Immature natural killer cell (primary cell): ENCODE measurements at places on chromosomes 2 and 18. TPM values are rescaled to one million over a fixed set of nuclear protein-coding genes. Genes with fewer than 3 reads are reported as not detected.
A peak's percentile ranks its signal among the peaks of the same experiment; 100 is the strongest.

GRCh38 chr2:177165721-177166711, 46.6 kb upstream of the HNRNPA3 start:
- H3K4me1 ChIP-seq, result no peaks in the 10 kb centered on the region
- no peaks in the 10 kb centered on the region for H3K36me3 ChIP-seq
- no peaks in the 10 kb centered on the region for H3K27me3 ChIP-seq
- H3K4me3 ChIP-seq, result peak overlapping the region; percentile 74
- H3K27ac ChIP-seq, result peak overlapping the region; percentile 92

DNA sequence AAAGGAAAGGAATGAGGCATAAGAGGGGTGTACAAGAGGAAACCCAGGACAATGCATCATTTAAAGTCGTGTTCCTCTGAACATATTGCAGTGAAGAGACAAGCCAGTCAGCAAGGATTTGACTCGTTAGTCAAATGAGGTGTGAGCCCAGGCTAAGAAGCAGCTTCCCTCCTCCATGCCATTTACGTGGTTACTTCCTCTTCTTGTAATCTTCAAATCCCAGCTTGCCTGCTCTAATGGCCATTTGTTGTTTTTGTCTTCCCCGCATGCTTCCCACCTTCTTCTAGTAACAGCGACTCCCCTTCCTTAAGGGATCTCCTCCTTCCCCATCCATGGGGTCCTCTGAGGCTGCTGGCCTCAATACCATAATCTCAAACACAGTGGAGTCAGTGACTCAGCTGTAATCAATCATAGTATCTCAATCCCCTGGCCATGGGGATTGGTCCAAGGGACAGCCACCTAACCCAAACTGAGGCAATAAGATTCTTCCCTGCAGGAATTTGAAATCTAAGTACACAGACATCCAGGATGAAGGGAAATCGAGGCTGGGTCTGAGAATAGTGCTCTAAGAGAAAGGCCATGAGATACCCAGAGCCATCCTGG, 37.6 kb downstream of the SLC14A1 start:
- no peaks in the 10 kb centered on the region for H3K27me3 ChIP-seq
- H3K27ac ChIP-seq, result no peak overlapping the region
- DNase-seq, result no peak
- no peaks in the 10 kb centered on the region for H3K36me3 ChIP-seq

DNA sequence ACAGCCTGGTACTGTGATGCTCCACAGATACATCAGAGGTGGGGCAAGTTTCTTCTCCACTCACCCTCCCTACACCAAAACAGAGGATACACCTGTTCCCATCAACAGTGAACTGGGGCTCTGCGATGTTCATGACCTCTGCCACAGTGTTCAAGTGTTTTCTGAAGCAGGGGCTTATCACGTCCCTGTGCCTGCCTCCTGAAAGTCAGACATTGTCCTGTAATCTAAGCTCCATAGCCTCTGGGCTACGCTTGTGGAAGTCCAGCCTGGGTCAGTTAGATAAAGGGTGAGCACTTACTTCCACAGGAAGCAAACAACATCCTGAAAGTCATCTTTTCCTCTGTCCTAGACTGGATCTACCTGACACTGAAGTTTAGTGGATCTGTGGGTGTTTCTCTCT, 20.2 kb upstream of the MRO start:
- peaks cover 5% of the 10 kb centered on the region for H3K4me1 ChIP-seq
- H3K27ac ChIP-seq, result no peak overlapping the region
- DNase-seq, result no peak

DNA sequence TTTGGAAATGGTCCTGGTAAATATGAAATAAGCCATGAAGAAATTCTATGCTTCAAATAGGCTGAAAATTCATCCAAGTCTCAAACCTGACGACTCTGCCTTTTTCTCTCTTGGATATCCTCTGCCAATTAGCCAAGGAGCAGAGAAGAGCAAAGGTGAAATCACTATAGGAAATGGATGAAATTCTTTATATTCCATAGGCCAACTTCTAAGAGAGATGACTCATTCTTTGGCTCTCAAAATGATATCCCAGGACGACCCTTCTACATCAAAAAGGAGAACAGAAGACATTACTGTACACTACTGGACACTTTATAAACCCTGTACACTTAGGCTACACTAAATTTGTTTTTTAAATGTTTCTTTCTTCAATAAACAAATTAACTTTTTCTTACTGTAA, 22.7 kb downstream of the PDE1A start:
- no peak overlapping the region for H3K27ac ChIP-seq
- no peak for DNase-seq
- H3K27me3 ChIP-seq, result no peaks in the 10 kb centered on the region
- no peaks in the 10 kb centered on the region for H3K36me3 ChIP-seq
- no peaks in the 10 kb centered on the region for H3K4me1 ChIP-seq

MYL12B gene
- polyA plus RNA-seq, result 1,023 TPM

ERMN gene
- 0.17 TPM for polyA plus RNA-seq

ARHGAP15 gene
- 168 TPM for polyA plus RNA-seq

C2orf78 gene
- polyA plus RNA-seq, result not detected

DCC gene
- polyA plus RNA-seq, result not detected

SRSF7 gene
- polyA plus RNA-seq, result 209 TPM

DLGAP1 gene
- not detected for polyA plus RNA-seq

CNRIP1 gene
- not detected for polyA plus RNA-seq
